ENCODE measurements at places on chromosomes 7 and 10.

DNA sequence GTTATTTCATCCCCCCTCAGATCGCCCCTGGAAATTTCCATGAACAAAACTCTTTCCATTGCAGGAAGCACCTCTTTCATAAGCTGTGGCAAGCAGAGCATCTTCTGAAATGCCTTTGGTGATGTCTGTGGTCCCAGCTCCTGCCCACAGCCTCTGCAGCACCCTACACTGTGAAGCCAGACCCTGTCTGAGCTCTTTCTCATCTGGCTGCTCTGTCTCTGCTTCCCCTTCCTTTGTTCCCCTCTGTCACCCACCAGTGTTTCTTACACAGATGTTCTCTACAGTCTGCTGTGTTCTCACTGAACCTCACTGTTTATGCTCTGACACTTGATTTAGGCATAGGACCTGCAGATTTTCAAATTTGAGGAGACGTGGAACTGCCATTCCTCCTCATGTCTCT lies 1.9 kb upstream of the TAS2R39 start:
- no peak for DNase-seq

- peak; percentile 7 for DNase-seq
Measured at GRCh38 chr7:43071604-43072003, 40.8 kb upstream of the HECW1 start.

DNA sequence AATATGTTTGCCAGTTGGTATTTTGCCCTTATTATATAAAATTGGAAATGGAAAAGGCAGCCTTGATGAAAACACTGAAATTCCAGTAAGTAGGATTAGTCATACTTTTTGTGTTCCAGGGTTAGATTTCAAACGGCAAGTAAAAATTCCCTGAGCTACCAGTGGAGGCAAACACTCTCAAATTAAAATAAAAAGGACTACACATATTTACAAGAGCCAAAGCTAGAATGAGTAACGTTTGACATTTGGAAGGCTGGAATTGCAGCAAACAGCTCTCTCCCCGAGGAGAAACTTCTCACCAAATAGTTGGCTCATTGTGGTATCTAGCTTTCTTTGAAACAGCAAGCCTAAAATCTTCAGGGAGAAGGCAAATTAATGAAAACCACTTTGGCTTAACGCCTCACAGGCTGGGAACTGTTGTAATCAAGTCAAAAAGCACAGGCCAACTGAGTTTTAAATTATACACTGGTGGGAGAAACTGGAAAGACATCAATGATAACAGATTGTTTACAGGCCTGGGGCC lies 288.4 kb downstream of the SNX13 start:
- peak; percentile 85 for DNase-seq

DNA sequence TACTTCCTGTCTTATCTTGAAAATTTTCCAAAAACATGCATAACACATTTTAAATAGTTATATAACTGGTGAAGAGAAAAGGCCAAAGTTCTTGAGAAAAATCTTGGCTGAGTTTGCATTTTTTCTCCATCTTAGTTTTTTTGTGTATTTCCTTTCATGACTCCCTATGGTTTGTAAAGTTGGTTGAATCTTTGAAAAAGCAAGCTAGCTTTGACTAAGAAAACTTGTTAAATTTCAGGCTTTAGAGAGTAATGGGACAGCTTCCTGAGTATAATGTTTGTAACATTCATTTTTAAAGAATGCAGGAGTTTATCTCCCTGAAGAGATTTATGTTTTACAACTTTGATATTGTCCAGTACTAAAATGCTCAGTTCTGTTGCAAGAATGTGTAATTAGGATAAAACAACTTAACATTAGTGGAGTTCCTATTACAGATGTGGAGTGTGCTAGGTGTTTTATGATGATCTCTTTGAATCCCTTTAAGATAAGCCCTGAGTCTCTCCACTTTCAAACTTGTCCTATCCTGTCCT lies 11.1 kb upstream of the HERPUD2 start:
- peak; percentile 92 for DNase-seq

DNA sequence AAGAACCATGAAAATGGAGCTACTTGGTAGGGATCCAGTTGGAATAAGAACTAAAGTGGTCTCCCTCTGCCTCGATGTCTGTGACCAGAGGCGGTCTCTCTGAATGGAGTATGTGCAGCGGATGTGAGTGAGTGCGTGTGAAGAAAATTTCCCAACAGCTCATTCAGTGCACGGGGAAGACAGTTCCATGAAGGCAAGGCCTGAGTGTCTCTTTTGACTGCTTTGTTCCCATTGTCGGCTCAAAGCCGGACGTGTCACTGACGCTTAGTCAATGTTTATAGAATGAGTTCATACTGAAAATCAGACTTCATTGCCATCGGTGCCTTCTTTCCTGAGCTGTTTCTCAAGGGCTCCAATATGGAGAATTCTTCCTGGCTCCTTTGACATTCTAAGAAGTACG lies 55.3 kb upstream of the GRB10 start:
- no peak for DNase-seq

Data from amniotic epithelial cell (primary cell).